Neuronal stem cell (in vitro differentiated cells): ENCODE measurements at places on chromosomes 1 and 21.

DNA sequence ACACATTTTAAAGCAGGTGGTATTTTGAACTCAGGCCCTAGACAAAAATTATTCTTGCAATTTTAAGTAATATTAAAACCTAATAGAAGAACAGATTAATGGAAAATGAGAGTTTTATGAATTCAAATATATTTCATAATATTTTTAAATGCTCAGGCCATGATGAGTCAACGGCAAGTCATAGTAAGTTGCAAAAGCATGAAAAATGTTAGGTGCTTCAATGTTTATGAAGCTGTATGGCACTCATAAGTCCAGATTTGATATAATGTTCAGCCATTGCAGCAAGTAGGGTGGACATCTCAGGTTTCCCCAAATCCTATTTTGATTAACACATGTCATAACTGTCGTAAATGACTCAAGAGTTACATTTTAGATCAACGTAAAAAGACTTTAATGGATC is 112.6 kb downstream of the GRIK1 start:
- DNase-seq: no peak

GRCh38 chr21:35791541-35792325 is 268.6 kb downstream of the SETD4 start:
- peak; percentile 69 for DNase-seq

- no peak for DNase-seq
Observed at GRCh38 chr1:63405021-63405420, 37.6 kb downstream of the ALG6 start.

- DNase-seq: no peak
Observed at GRCh38 chr1:192668409-192668983, 32.5 kb downstream of the RGS13 start.

- DNase-seq: no peak
Observed at GRCh38 chr1:168498159-168498631, 45.6 kb downstream of the XCL2 start.
